NCI-H1694 (cell line): ENCODE measurements at places on chromosomes 16 and 17.

- DNase-seq = no peak
These were observed 11.6 kb downstream of the RCVRN start for GRCh38 chr17:9893411-9894012.

- no peak for DNase-seq
These were observed 93.0 kb downstream of the UTP18 start for GRCh38 chr17:51353296-51353695.

- DNase-seq = no peak
These were observed 55.7 kb downstream of the GNA13 start for GRCh38 chr17:65000798-65001197.

GRCh38 chr17:66474806-66475497 is 172.5 kb downstream of the PRKCA start:
- no peak for DNase-seq

DNA sequence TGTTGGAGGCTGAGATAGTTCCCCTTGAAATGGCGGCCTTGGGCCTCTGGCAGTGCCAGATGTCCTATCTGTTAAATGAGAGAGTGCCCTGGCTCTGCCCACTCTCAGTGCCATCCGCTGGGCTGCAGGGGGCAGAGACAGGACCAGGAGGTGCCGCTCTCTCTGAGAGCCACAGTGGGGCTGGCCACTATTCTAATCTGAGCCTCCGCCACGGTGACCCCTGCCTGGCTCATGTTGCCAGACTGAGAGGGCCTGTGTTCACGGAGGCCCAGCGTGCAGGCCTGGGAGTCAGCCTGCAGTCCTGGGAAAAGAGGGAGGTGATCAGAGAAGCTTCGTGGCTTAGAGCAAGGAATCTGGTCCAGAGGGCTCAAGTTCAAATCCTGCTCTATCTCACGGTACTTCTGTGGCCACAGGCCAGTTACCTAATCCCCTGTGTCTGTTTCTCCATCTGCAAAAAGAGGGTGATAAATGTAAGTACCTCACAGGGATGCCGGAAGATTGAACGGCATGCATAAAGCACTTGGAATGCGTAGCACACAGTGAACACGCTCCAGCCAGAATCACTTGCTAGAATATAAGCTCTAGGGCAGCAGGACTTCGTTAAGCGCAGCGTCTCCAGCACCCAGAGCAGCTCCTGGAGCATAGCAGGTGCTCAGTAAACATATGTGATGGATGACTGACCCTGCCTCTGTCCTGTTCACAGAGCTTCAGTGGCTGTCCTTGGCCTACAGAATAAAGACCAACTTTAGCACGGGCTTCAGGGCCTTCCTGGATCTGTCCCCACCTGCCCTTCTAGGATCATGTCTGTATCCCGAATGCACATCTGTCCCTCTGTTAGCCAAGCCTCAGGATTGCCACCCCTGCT is 6.3 kb downstream of the ATP2A3 start:
- no peak for DNase-seq

GRCh38 chr17:72165192-72165866 is 44.5 kb downstream of the SOX9 start:
- no peak for DNase-seq

DNA sequence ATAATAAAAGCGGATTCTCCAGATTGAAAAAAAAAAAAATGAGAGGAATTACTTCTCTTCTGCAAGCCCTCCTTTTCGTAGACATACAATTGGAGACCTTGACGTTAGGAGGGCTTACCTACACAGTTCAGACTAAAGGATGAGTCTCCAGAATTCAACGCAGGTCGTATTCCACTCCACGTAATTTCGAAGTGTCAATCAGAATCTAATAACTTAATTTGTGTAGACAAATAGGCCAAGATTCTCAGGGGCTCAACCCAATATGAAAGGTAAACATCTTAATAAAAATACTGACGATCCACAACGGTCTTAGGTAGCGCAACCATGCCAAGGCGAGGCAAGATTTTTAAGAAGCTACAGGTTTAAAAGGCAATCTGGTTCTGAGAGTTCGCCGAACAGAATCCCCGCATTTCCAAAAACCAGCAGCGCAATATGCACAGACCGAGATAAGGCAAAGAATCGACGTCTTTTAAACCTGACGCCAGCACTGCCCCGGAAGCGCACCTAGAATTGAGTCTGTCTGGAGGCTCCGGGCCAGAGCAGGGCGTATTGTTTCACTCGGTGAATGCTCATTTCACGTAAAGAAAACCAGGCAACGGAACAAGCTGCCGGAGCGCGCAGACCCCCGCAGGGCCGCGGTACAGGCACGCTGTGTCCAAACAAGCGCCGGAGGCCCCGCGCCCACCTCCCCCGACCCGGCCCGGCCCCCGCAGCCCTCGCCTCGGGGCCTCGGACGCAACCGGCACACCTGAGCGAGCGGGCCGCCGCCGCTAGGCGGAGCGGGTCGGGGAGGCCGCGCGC is 623 bp downstream of the MBTPS1 start:
- no peak for DNase-seq

DNA sequence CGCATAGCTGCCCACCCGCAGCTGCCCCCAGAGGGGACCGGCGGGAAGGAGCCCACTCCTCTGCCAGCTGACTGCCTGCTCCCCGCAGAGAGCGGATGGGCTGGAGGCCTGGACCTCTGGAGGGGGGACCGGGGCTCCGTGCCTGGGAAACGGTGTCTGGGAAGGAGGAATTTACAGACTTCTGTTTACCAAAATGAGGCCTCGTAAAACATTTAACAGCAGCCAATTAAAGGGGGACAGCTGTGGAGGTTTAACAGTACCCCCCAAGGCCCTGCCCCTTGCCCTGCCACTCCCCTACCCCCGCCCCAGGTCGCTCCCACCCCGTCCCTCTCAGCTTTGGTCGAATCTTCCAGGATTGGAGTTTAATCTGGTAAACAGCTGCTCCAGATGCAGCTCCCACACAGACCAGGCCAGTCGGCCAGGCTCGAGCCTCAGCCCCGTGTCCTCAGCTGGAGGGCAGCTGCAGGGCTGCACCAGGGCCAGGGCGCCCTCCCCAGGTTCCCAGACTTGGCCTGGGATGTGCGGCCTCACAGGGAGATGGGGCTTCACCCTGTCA is 41.1 kb downstream of the BAHCC1 start:
- no peak for DNase-seq

GRCh38 chr16:11669380-11670146 is 1.3 kb downstream of the SNN start:
- no peak for DNase-seq

DNA sequence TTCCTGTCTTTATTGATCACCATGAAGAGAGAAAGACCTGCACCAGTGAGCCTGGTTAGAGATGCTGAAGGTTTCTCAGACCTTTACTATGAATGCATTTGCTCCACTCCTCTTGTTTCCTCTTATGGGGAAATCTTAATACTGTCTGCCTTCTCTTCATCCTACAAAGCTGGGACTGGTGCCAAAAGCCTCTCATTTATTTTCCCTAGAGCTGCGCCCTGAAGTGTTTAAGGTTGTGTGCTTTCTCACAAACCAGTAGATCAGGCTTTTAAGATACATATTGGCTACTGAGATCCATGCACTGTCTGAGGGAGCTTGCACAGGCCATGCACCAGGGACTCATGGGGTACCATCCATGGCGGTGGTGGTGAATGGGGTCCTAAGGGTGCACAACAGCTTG is 286.1 kb upstream of the PMFBP1 start:
- no peak for DNase-seq

GRCh38 chr16:79540825-79541595 is 59.5 kb downstream of the MAF start:
- DNase-seq = no peak

- DNase-seq = no peak
These were observed 23.5 kb downstream of the AATF start for GRCh38 chr17:36972186-36972700.

- DNase-seq = no peak
These were observed 1631.8 kb downstream of the CDH8 start for GRCh38 chr16:60404401-60404800.

- no peak for DNase-seq
These were observed 22.6 kb downstream of the SMPD3 start for GRCh38 chr16:68425498-68426346.

- no peak for DNase-seq
These were observed 20.0 kb downstream of the ATP6V0D1 start for GRCh38 chr16:67460961-67461360.

GRCh38 chr17:79948406-79948944 is 87.2 kb downstream of the TBC1D16 start:
- no peak for DNase-seq

GRCh38 chr17:21524211-21524591 is 148.0 kb downstream of the KCNJ12 start:
- DNase-seq = peak; percentile 64

- DNase-seq = peak; percentile 70
These were observed 22.9 kb upstream of the CORO6 start for GRCh38 chr17:29645515-29646051.

DNA sequence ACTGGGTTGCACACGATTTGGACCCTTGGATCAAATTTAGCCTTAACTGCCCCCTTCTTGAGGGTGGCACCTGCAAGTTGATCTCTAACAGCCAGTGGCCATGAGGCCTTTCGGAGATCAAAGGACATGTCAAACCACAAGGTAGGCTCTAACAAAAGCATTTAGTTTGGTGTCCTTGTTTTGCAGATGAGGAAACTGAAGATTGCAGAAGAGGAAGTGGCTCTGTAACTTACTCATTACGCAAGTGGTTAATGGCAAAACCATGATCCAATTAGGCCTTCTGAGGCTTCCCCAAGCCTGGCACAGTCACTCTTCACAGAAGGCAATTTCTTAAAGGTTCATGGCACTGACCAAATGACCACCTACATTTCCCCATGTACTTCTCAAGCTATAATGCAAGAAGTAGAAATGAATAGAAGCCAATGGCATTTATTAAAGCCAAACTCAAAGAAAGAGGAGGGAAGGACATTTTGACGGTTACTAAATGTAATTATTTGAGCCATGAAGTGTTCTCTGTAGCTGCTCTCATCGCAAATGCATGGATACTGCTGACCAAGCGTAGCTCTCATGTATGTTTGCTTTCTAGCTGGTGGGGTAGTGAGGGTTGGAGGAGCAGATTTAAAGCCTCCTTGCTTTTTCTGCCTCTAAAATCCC is 32.8 kb upstream of the ABCC12 start:
- no peak for DNase-seq

- peak; percentile 12 for DNase-seq
These were observed 1.8 kb downstream of the CNTNAP4 start for GRCh38 chr16:76278980-76279379.

DNA sequence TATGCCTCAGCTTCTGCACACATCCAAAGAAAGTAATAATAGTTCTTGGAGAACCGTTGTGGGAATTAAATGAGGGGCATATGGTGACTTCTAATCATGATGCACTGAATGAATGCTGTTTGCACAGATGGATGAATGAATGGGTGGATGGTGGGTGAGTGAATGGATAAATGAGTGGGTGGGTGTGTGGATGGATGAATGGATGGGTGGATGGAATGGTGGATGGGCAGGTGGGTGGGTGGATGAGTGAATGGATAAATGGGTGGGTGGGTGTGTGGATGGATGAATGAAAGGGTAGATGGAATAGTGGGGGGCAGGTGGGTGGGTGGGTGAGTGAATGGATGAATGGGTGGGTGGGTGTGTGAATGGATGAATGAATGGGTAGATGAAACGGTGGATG is 44.9 kb upstream of the FOXF1 start:
- no peak for DNase-seq

DNA sequence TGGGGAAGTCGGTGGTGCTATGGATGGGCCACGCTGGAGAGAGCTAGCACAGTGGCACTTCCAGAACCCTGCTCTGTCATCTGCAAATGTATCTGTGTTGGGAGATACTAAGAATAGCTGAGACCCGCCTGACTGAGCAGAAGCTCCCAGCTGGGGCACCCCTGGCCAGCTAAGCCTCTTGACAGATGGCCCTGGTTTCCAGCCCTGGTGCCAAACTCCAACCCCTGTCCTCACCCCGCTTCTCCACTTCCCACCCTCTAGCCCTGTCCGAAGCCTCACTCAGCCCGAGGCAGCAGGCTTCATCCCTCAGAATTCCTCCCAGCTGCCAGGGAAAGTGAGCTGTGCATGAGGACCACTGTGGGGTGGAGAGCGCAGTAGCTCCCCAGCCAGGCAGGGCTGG is 124.4 kb downstream of the CCDC144A start:
- DNase-seq = peak; percentile 70

DNA sequence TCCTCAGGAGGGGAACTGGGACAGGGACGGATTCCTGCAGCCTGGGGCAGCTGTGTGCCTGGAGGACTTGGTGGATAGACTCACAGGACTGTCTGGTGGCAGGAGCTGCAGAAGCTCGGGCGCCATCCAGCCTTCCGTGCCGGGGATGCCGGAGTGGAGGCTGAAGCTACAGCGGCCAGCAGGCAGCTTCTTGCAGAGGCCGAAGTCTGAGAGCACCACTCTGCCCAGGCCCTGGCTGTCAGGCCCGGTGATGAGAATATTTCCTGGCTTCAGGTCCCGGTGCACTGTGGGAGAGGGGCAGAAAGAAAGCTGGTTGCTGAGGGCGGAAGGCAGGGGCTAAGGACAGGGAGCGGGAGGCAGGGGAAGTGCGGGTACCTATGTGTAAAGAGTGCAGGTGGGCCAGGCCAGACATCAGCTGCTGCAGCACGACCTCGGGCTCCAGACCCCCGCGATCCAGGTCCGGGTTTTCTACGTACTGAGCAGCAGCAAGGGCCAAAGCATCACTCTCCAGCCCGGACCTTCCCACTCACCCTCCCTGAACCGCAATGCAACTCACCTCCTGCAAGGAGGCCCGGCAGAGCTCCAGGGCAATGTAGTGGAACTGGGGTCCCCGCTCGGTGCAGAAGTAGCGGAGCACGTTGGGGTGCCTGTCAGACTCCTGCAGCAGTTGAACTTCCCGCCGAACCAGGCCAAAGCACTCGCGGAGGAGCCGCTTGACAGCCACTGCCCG is 16.1 kb downstream of the PLK1 start:
- no peak for DNase-seq

DNA sequence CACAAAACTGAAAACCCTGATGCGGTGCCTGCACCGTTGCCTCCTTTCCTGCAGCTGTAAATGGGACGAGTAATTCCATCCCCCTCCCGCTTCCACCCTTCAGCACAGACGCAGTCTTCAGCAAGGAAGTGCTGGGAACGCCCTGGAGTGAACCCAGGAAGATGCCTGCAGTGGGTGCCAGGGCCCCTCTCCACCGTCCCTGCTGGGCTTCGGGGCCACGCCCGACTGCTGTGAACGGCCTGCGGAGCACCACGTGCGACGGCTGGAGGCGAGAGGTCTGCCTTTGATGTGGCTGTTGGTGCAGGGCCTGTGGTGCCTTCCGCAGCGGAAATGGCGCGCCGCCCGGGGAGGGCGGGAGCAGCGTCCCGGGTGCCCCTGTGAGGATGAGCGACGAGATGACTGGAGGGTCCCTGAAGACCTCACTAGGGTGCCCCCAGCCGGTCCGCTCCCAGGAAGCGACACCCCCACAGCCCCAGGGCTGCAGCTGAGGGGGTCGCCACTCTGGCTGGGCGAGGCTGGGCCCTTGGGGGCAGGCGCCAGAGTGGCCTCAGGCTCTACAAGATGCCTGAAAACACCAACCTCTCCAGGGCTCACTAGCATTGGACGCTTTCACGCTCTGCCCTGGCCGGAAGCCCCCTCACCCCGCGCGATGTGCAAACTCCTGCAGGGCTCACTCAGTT is 749 bp upstream of the MC1R start:
- DNase-seq = no peak
